Fibroblast of skin of right biceps (primary cell): ENCODE measurements at places on chromosomes 7 and 10.

DNA sequence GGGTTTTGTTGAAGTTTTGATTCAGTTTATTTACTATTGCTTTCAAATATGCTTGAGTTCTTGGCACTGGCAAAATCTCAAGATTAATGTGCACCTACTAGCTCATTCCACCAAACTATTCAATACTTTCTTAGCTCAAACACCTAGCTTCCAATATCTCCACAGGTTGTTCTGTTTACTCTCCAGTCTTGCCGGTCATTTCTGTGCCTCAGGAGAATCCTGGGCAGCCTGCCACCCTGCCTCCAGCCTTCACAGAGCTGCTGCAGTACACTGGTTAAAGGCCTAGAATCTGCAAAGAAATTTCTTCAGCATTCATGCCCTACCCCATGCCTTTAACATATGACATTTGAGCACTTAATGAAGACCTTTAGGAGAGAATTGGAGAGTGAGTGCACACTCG lies 4.0 kb upstream of the TMEM106B start:
- no peak for DNase-seq

- DNase-seq: no peak
Measured at GRCh38 chr10:34430685-34431084, 384.4 kb downstream of the PARD3 start.

DNA sequence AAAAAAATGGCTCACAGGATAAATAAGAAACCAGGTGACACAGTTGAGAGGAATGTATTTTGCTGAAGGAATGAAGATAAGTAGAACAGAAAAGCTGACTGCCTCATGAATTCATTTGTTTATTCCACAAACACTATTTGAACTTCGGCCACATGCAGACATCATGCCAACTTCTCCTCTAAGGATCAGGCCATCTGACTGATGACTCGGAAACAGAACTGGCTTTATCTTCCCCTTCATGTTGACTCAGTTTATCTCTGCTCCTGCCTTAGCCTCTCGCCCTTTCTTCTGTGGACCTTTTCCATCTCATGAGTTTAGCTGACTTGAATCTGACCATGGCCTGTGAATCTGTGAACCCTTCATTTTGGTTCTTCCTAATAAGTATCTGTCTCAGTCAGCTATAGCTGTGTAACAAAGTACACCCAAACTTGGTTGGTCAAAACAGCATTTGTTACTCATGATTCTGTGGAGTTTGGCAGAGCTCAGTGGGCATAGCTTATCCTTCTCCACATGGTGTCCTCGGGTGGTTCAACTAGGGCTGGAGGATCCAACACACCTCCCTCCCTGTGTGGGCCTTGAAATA lies 44.0 kb upstream of the GRID1 start:
- DNase-seq: peak; percentile 81

DNA sequence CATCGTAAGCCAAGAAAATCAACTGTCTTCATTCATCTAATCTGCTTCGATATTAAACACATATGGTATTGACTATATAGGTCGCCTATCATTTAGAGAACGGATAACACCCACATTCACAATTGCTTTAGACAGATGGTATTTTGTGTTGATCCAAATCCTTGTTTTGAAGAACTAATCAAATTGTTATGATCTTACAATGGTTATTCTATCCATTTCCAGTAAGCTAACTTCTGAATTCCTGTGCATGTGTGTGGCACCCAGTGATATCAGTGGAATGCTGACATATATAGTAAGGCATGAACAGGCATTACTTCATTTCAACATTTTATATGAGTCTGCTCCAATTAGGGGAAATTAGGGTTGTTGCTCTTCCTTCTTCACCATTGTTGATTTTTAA lies 98.8 kb downstream of the SEMA3E start:
- peak; percentile 87 for DNase-seq

DNA sequence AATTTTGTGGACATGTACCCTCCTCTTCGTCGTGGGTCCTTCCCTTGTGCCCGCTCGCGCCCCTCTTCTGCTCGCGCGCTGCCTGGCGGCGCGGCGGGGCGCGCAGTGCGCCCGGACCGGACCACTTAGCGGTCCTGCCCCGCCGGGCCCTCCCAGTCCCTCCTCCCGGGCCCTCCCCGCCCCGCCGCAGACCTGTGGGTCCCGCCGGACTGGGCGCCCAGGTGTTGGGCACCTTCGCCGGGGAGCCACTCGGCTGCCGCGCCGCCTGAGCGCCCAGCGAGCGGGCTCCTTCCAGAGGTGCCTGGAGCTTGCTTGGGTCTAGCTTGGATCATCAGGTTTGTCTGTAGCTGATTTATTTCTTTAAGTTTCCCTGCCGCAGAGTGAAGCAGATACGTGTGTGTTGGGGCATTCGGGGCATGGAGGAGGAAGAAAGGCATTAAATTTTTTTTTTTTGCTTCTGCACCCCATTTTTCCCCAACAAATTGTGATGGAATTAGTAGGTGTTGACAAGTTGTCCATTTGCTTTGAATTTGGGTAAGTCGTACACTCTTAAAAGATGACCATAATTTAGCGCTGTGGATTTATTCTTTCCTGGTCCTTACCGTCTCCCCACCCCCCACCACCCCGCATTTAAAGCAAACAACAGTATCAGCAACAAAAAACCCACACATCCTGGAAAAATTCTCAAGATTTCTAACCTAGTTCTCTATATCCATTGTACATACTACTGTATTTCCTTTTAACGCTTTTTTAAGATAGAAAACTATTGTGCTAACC lies 905 bp downstream of the C1GALT1 start:
- DNase-seq: peak; percentile 23

GRCh38 chr10:10330418-10330817 lies 687.3 kb upstream of the CELF2 start:
- DNase-seq: peak; percentile 74

- peak; percentile 99 for DNase-seq
Measured at GRCh38 chr7:32163141-32163806, 93.1 kb upstream of the PDE1C start.
